ENCODE measurements at places on chromosomes 2 and 18. TPM values are rescaled to one million over a fixed set of nuclear protein-coding genes. Genes with fewer than 3 reads are reported as not detected.

The DPP10 gene
- total RNA-seq, result not detected

The TRABD2A gene
- total RNA-seq, result 0.60 TPM

The SULT1C4 gene
- total RNA-seq, result 4.1 TPM

The LIPG gene
- total RNA-seq, result 87.9 TPM

The PTCD3 gene
- total RNA-seq, result 48.6 TPM

The LIPT1 gene
- total RNA-seq, result 4.7 TPM

The ARPC2 gene
- total RNA-seq, result 599 TPM

The KATNAL2 gene
- total RNA-seq, result 2.2 TPM

The BMP10 gene
- total RNA-seq, result not detected

The C2orf78 gene
- not detected for total RNA-seq

The ALPG gene
- total RNA-seq, result 0.07 TPM

The PLEK gene
- total RNA-seq, result not detected

The DNAH6 gene
- total RNA-seq, result under 0.01 TPM

The CD28 gene
- not detected for total RNA-seq

The TWIST2 gene
- 0.20 TPM for total RNA-seq

The RMND5A gene
- total RNA-seq, result 23.9 TPM

The COBLL1 gene
- 17.7 TPM for total RNA-seq

The ERICH2 gene
- not detected for total RNA-seq

The ERMN gene
- total RNA-seq, result not detected

The MORN2 gene
- total RNA-seq, result 8.1 TPM

The CNTNAP5 gene
- not detected for total RNA-seq

The MRPL30 gene
- 31.7 TPM for total RNA-seq

The GAL3ST2 gene
- not detected for total RNA-seq

The RTP5 gene
- total RNA-seq, result not detected

The SCTR gene
- not detected for total RNA-seq

The PIKFYVE gene
- 15.0 TPM for total RNA-seq

The PFN4 gene
- not detected for total RNA-seq

The ADI1 gene
- 57.0 TPM for total RNA-seq

The HRH4 gene
- not detected for total RNA-seq

The SLC9A4 gene
- total RNA-seq, result not detected

The PTPN4 gene
- total RNA-seq, result 14.5 TPM

The INHA gene
- total RNA-seq, result not detected

The C2orf15 gene
- not detected for total RNA-seq

The NCKAP1 gene
- 119 TPM for total RNA-seq

The ICOS gene
- total RNA-seq, result not detected

The TMEM163 gene
- 0.44 TPM for total RNA-seq

The SLC9A2 gene
- total RNA-seq, result 0.05 TPM

The TRIM54 gene
- 0.49 TPM for total RNA-seq

The MRPL33 gene
- total RNA-seq, result 175 TPM

The GPR35 gene
- total RNA-seq, result not detected

The CSRNP3 gene
- total RNA-seq, result 0.05 TPM

The GALNT14 gene
- total RNA-seq, result 2.1 TPM

The RIT2 gene
- total RNA-seq, result not detected

The FAM136A gene
- total RNA-seq, result 67.7 TPM

The RGPD5 gene
- 6.5 TPM for total RNA-seq

The TUBB8B gene
- total RNA-seq, result not detected

The MOB4 gene
- 27.9 TPM for total RNA-seq

The VWA3B gene
- not detected for total RNA-seq
